Aorta (tissue), 5 donors: ENCODE measurements at places on chromosomes 1 and 21. TPM values are rescaled to one million over a fixed set of nuclear protein-coding genes. Genes with fewer than 3 reads are reported as not detected.

The YOD1 gene
- total RNA-seq = 5.5 TPM

The ARL8A gene
- total RNA-seq = 87.7 TPM

The GBP4 gene
- total RNA-seq = 10.1 TPM

The PFKL gene
- total RNA-seq = 115 TPM

The PLD5 gene
- total RNA-seq = 18.1 TPM

The ATP1A2 gene
- 27.7 TPM for total RNA-seq

The S100A7 gene
- not detected for total RNA-seq

The CLDN14 gene
- 0.42 TPM for total RNA-seq

The RAB7B gene
- 1.7 TPM for total RNA-seq

The SV2A gene
- 20.5 TPM for total RNA-seq
